ENCODE measurements at places on chromosomes 5 and 9. TPM values are rescaled to one million over a fixed set of nuclear protein-coding genes. Genes with fewer than 3 reads are reported as not detected.

GRCh38 chr9:23219471-23219870, 606.6 kb downstream of the ELAVL2 start:
- H3K36me3 ChIP-seq: no peaks in the 10 kb centered on the region
- no peaks in the 10 kb centered on the region for H3K4me1 ChIP-seq
- no peak overlapping the region for H3K4me3 ChIP-seq
- H3K27me3 ChIP-seq: no peaks in the 10 kb centered on the region
- DNase-seq: no peak
- H3K27ac ChIP-seq: no peak overlapping the region

Gene CARD9
- 0.50 TPM for total RNA-seq

- no peaks in the 10 kb centered on the region for H3K27me3 ChIP-seq
- H3K4me1 ChIP-seq: peaks cover 10% of the 10 kb centered on the region
- no peak for DNase-seq
- no peaks in the 10 kb centered on the region for H3K36me3 ChIP-seq
- H3K4me3 ChIP-seq: no peak overlapping the region
These were observed 83.3 kb downstream of the ZNF354C start for GRCh38 chr5:179143446-179143845.

Gene SARDH
- 0.56 TPM for total RNA-seq

- no peak overlapping the region for H3K27ac ChIP-seq
- peaks cover 52% of the 10 kb centered on the region for H3K27me3 ChIP-seq
- H3K4me1 ChIP-seq: peaks cover 25% of the 10 kb centered on the region
- DNase-seq: no peak
These were observed 65.5 kb upstream of the ABCA1 start for GRCh38 chr9:104993291-104993963.

GRCh38 chr5:169631360-169631759, 5.7 kb upstream of the DOCK2 start:
- no peak overlapping the region for H3K27ac ChIP-seq
- H3K36me3 ChIP-seq: peaks cover 6% of the 10 kb centered on the region
- H3K27me3 ChIP-seq: peaks cover 9% of the 10 kb centered on the region
- DNase-seq: no peak
- H3K4me1 ChIP-seq: peaks cover 17% of the 10 kb centered on the region

- no peaks in the 10 kb centered on the region for H3K36me3 ChIP-seq
These were observed 27.6 kb downstream of the SNCAIP start for GRCh38 chr5:122339591-122339990.
